Activated T-cell treated with anti-CD3 and anti-CD28 coated beads, Interleukin-2, amount 50 U/mL, for 72 hours (primary cell): ENCODE measurements at places on chromosomes 1 and 21.

- no peak for DNase-seq
Measured at GRCh38 chr1:117162816-117163215, 41.3 kb upstream of the TRIM45 start.

GRCh38 chr1:202205523-202206190 is 12.1 kb downstream of the LGR6 start:
- no peak for DNase-seq

DNA sequence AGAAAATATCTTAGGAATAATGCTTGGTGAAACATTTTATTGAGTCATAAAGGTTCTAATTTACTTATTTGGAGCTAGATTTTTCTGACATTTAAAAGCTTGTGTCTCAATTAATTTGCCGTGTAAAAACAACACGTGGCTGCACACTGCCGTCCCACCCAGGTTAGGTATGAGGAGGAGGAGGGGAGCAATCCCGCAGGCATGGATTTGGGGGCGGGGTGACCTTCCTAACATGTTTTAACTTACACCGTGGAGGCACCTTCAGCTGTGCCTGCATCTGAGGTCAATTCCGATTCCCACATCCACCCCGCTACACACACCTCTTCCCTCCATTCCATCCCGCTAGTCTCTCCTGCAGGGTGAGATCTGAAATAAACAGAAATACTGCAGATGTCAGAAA is 28.5 kb upstream of the UMODL1 start:
- DNase-seq = no peak

- no peak for DNase-seq
Measured at GRCh38 chr1:175737451-175737850, 5.9 kb downstream of the TNR start.

GRCh38 chr1:179888071-179888470 is 6.0 kb downstream of the TOR1AIP1 start:
- DNase-seq = no peak

- no peak for DNase-seq
Measured at GRCh38 chr1:173648880-173649605, 13.9 kb downstream of the TEX50 start.

DNA sequence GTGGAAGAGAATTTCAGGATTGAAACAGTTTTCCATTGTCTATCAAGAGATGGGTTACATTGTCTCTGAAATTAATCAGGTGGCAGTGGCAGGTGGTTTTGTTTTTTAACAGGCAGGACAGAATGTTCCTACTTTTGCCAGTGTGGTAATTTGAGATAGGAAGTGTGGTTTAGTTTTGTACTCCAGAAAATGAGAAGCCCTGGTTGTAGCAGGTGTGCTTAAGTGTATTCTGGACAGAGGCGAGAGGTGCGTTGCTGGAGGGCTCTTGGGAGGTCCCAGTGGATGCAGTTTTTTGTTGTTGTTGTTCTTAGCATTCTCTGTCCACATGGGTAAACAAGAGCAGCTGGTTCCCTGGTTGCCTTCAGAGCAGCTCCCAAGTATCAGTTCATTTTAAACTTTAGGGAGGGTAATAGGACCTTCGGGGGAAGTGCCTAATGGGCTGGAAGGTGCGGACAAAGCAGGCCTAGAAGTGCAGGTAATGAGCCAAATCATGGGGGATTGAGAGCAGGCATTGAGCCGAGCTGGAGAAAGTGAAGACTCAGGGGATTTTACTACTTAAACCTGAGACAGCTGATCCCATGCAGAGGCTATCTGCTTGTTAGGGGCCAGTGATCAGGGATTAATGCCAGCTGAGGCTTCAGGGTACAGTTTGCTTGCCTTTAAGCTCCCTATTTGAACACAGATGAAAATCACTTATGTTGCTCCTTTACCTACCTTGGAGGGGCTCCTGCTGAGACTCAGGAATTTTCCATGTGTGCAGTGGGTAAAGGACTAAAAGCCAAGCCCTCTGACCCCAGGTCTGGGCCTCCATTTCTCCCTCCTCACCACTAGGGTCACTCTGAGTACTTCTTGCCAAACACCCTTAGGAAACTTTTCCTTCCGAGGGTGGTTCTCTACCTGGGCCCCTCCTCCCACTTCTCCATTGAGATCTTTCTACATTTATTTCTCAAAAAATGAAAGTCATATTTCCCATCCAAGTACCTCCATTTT is 6.1 kb downstream of the PFKFB2 start:
- DNase-seq = no peak

DNA sequence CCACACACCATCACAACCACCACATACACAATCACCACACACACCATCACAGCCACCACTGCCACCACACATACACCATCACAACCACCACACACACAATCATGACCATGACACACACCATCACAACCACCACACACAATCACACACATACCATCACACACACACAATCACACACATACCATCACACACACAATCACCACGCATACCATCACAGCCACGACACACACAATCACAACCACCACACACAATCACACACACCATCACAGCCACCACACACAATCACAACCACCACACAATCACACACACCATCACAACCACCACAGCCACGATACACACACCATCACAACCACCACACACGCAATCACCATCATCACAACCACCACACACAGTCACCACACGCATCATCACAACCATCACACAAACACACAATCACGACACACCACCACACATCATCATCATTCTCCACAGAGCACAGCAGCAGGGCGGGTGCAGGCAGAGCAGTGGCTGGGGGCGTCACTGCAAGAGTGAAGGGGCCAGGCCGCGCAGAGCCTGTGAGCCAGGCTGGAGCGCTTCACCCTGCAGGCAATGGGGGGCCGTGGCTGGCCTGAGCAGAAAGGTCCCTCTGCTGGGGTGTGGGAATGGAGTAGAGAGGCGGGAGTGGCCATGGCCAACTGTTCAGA is 32.6 kb downstream of the CDCP2 start:
- DNase-seq = no peak

- DNase-seq = no peak
Measured at GRCh38 chr1:245110406-245110805, 44.4 kb upstream of the KIF26B start.

- no peak for DNase-seq
Measured at GRCh38 chr1:228778026-228778425, 42.7 kb downstream of the RHOU start.

GRCh38 chr1:169098380-169098779 is 8.1 kb upstream of the ATP1B1 start:
- DNase-seq = no peak

- DNase-seq = no peak
Measured at GRCh38 chr1:9872430-9873165, 37.5 kb downstream of the CTNNBIP1 start.

GRCh38 chr1:61241973-61242381 is 159.6 kb downstream of the NFIA start:
- DNase-seq = no peak

DNA sequence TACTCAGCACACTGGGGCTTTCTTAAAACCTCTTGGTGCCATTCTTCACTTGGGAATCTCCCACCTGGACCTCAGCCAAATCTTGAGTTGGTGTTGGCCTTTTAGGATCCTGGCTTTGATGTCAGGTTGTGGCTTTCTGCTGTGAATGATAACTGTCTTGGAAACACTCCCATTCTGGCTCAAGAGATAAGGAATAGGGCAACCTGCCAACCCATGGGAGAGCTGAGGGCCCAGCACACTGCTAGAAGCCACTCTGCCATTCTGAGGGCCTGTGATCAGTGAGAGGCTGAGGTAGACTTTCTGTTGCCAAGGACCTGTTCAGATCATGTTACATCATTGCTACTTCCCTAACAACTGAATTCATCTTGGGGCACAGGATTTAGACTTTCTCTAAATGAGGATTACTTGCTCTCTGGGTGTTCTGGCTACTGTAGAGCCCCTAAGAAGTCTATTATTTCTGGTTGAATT is 45.8 kb downstream of the TTC39A start:
- DNase-seq = no peak

DNA sequence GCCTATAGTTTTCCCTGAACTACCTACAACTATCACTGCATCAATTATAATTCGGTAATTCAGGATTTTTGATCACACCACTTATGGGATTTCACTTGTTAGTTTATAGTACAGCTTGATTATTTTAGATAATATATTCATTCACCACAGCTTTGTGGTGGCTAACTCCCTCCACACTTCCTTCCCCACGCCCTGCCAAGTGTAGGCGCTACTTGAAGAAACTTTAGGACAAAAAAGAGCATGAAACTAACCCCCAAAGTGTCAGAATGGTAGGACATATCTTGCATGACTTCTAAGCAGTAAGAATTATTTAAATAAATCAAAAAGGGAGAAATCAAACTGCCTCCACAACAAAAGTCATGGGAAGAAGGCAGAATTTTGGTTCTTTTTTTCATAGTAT is 70.1 kb downstream of the LHX9 start:
- DNase-seq = no peak

GRCh38 chr1:53375440-53375839 is 47.6 kb upstream of the LRP8 start:
- DNase-seq = no peak

DNA sequence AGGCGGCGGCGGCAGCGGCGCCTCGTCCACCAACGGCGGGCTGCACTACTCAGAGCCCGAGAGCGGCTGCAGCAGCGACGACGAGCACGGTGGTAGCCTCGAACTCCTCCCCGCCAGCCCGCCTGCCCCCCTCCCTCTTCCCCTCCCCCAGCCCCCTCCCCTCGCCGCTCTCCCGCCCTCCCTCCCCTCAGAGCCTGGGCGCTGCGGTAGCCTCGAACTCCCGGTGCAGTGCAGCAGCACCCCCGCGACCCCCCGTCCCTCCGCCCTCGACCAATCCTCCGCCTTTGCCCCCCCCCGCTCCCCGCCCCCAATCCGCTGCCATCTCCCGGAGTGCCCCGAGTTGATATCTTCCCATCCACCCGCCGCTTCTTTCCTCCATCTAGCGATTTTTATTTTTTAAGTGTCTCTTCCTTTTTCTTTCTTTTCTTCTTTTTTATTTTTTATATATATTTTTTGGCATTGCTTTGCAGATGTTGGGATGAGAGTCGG is 516 bp downstream of the RCOR3 start:
- DNase-seq = no peak

DNA sequence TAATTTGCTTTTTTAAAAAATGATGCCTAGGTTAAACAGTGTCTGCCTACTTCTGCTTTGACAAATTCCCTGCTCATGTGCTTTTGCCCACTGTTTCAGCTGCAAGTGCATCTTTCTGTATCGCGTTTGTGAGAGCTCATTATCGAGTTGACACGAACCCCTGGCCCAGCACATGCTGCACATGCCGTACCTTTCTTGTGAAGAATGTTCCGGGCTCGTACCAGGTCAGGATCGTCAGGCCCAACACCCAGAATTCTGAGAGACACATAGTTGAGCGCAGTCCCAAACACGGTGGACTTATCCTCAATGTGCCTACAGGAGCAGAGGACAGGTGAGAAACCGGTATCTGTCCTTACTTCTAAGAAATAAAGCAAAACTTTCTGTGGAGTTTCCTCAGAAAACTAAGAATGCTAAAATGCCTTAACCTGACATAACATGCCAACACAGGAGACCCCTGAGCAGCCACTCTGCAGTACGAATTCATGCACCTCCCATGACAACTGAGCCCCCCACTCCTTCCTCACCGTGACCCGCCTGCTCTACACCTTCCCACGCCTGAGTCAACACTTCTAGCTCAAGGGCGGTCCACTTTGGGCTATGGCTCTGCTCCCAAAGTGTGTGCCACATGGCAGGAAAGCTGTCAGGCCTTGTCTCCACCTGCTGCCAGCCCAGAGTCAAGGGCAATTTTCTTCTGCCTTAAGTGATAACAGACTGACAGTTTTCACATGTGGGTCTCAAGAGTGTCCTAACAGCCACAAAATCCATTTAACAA is 6.7 kb downstream of the LSS start:
- no peak for DNase-seq

DNA sequence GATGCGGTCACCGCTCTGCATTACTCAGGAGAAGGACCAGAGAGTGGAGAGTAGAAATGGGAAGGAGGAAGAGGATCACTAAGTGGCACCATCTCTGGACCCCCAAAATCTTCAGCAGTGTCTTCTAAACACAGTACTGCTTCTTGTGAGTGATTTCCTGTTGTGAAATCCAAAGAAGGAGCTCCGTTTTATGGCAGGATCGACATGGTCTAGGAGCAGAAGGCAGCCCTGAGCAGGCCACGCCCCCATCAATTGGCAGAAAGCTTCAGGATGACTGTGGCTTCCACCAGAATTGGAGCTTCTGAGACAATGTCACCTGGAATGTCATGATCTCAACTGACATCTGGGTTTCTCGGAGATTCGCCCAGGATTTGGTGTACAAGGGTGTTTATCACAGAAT is 171.5 kb downstream of the ADSS2 start:
- no peak for DNase-seq

DNA sequence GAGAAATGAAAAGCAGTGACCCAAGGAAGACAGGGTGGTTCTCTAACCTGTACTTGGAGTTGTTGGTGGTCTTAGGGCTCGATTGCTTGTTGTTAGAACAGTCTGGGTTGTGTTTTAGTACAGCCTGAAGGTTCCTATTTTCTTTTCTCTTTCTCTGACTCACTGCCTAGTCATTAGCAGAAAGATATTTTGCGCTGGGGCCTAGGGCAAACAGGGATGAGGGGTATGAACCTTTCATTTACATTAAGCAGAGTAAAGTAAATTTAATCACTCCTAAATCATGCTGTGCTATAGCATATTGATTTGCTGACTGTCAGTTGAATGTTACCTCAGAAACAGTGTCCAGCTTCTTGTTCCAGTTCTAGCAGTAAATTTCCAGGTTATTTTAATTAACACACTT is 197.2 kb downstream of the RWDD3 start:
- DNase-seq = no peak

- no peak for DNase-seq
Measured at GRCh38 chr1:160669276-160669675, 22.4 kb upstream of the SLAMF1 start.

DNA sequence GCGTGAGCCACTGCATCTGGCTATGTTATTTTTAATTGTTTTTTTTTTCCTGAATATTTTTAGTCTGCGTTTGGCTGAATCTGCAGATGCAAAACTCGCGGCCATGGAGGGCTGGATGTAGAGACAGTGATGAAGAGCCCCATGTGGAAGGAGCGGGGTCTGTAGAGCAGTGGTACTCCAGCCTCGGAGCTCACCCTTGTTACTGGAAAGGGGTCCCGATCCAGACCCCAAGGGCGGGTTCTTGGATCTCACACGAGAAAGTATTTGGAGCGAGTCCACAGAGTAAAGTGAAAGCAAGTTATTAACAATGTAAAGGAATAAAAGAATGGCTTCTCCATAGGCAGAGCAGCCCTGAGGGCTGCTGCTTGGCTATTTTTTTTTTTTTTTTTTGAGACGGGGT is 2.7 kb downstream of the TRPM2 start:
- DNase-seq = no peak

- DNase-seq = no peak
Measured at GRCh38 chr1:168170564-168171508, 7.9 kb upstream of the TIPRL start.

DNA sequence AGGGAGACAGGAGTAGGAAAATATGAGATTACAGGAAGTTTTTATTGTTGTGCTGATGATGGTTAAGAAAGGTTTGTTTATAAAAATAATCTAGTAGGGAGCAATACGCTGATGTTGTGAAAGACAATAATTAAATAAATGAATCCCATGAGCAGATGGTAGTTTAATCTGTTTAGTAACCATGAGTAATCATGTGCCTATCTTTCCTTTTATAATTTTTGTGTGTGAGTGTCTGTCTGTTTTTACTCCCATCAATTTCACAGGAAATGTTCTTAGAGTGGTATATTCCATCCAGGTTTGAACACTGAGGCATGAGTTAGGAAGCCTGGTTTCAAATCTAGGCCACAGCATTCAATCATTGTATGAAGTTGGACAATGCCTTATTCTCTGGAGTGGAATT is 180.5 kb downstream of the OLFM3 start:
- no peak for DNase-seq
